ENCODE measurements at places on chromosomes 7 and 10.

DNA sequence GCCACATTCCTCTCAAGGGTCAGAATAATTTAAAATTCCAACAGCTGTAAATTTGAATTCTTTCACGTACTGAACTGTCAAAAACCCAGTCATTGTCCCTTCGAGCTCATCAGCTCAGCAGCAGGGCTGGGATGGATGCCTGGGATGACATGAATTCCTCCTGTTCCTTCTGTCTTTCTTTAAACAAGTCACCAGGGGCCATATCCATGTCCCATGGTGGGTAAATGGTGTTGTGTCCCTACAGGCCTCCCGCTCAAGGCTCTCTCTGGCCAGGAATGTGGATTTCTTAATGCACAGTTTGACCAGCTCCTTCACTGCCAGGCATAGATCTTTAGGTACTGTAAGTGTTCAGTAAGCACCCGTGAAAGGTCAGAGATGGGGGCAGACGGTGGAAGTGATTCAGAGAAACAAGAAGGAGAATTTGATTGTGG lies 13.8 kb upstream of the TECPR1 start:
- no peak for DNase-seq

DNA sequence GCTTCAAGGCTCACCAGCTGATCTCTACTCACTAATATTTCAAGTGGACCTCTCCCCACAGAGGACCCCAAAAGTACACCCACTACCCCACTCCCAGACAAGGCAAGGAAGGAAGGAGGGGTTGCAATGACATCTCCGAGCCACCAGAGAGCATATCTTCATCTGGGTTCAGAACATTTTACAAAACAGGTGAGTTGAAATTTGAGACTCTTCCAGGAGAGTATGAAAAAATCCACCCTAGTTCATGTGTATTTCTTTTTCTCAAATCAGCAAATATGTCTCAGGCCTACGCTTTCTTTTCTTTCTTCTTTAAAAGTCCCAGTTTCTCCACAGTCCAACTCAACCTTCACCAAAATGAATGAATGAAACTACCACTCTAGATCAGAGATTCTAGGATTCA lies 61.9 kb downstream of the SGMS1 start:
- peak; percentile 24 for DNase-seq

GRCh38 chr7:16734148-16734726 lies 19.3 kb upstream of the TSPAN13 start:
- no peak for DNase-seq

DNA sequence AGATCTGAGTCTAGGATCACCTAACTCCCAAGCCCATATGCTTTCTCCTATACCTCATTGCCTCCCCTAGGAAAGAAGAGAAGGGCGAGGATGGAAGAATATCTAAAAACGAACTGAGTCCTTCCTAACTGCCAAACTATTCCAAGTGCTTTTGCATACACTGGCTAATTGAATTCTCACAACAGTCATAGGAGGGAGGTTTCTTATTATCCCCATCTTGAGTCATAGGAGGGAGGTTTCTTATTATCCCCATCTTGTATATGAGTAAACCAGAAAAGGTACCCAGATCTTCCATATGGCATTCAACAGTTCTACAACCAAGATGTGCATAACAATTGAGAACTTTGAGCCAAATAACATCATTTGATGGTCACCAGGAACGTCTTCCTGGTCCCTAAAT lies 13.1 kb upstream of the FAM204A start:
- DNase-seq = no peak

DNA sequence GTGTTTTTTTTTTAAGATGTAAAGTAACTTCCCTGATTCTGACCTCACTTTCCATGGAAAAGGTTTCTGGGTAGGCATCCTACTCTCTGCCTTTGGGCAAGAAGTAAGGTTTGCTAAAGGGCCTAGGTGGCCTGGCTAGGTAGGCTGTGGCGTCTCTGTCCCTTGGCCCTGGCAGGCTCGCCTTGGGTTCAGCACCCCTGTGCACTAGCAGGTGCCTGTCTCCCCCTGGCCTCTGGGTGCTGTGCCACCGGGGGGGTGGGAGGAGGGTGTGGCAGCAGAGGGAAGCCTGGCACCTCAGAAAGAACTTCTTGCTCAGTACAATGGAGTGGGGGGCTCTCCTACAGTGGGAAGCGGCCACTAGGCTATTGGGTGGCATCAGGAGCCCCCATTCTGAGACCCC lies 14.0 kb downstream of the TECPR1 start:
- no peak for DNase-seq

DNA sequence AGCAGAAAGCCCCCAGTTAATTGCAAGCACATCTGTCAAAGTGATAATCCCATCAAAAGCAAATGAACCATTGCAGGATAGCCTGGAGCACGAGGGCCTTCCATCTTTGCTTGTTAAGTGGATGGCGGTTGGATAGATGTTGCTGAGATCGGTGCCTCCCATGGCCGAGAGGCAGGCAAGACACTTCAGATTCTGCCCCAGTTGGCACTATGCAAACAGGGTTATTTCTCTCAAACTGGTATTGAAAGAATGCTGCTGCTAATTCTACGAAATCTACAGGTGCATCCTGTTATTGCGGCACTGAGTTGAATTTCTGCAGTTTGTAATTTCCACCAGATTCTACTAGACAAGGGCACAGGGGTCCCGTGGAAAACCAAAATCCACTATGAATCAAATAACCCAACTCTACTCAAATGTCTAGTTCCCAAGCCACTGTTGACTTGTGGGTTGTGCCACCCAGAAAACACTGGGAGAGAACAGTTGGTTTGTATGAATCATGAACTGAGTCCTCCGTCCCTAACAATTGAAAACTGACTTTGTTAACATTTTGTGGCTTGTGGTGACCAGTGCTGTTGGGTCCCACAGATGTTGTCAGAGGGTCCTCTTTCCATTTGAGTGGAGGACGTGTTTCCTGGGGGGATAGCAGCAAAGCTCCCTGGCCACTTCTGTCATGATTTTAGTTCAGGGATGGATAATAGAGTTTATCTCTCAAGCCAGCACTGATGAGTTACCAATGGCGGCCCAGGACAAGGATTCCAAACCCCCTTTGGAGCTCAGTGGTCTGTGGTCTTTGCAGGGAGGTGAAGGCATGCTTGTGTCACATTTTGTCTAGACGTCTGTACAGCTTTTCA lies 7.1 kb upstream of the IL2RA start:
- DNase-seq = peak; percentile 67

- no peak for DNase-seq
Observed at GRCh38 chr7:132386201-132386681, 190.0 kb downstream of the PLXNA4 start.

- peak; percentile 59 for DNase-seq
Observed at GRCh38 chr10:48363617-48364355, 57.3 kb downstream of the MAPK8 start.

GRCh38 chr10:70774810-70775678 lies 10.1 kb downstream of the TBATA start:
- no peak for DNase-seq

DNA sequence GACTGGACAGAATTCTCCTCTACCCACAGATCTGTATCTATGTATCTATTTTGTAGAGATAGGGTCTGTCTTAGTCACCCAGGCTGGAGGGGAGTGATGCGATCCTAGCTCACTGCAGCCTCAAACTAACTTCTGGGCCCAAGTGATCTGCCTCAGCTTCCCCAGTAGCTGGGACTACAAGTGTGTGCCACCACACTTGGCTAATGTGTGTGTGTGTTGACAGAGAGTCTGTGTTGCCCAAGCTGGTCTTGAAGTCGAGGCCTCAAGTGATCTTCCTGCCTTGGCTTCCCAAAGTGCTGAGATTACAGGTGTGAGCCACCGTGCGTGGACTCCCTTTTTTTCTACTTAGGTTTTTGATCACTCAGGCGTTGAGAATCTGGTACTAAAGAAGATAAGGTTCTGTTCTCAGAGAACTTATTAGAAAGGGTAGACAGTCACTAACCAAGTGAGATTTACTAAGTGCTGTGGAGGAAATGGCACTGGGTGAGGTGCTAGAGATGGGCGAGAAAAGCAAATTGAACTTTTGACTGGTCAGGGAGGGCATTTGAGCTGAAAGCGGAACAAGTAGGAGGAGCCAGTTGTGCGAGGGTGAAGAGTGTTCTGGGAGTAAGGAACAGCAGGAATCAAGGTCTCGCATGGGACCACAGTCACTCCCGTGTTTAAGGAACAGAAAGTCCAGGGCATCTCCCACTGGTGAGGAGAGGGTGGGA lies 18.0 kb downstream of the NDUFB2 start:
- no peak for DNase-seq

DNA sequence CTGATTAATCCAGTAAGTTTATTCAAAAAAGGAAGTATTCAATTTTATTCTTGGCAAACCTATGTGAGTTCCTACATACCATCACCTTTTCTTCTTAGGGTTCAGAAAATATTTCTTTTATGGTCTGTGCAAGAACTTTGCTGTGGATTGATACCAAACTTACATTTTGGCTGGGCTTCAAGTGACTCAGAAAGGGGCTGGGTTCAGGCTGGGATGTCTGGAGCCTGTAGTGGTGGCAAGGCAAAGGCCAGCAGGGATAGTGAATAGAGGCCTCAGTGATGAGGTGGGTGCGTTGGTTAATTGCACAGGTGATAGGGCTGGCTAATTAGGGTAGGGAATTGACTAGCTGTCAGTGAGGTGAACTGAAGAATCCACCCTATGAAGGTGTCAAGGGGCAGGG lies 40.2 kb upstream of the ATXN7L1 start:
- no peak for DNase-seq
